Amniotic epithelial cell (primary cell): ENCODE measurements at places on chromosomes 1 and 21.
A peak's percentile ranks its signal among the peaks of the same experiment; 100 is the strongest.

DNA sequence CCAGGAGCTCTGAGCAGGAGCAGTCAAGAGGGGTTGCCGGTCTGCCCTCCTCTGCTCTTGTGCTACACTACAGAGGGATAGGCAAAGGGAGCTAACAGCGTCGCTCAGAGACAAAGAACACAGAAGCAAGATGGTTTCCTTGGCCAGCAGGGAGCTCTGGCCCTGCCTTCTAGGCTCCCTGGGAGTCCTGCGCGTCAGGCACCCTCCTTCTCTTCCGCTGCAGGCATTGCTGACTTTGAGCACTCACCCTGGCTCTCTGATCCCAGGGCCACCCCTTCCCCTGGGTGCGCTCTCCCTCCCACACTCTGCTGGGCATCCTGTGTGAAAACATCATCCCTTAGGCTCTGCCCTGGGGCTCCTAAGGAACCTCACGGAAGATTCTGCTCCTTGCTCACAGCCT is 489 bp downstream of the TNNI1 start:
- no peak for DNase-seq

GRCh38 chr1:228839656-228840055 is 104.4 kb downstream of the RHOU start:
- peak; percentile 31 for DNase-seq

DNA sequence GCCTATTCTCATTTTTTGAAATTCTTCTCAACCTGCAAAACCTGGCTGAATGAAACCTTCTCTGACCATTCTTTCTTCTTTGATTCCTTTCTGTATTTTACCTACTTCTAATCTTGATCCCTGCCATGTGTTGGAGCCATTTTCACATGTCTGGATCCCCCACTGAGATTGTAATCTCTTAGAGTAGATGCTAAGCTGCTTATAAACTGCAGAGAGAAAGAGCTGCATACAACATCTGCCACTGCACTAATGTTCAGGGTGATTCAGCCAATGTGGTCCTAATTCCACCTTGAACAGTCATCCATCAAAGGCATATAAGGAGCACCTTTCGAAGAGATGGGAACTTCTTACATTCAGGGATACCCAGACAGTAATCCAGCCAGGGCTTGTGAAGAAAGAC is 16.2 kb upstream of the DAB1 start:
- no peak for DNase-seq

GRCh38 chr1:166122873-166123466 is 43.8 kb downstream of the FAM78B start:
- no peak for DNase-seq

GRCh38 chr1:207839083-207839413 is 71.9 kb downstream of the CD34 start:
- DNase-seq, result no peak

DNA sequence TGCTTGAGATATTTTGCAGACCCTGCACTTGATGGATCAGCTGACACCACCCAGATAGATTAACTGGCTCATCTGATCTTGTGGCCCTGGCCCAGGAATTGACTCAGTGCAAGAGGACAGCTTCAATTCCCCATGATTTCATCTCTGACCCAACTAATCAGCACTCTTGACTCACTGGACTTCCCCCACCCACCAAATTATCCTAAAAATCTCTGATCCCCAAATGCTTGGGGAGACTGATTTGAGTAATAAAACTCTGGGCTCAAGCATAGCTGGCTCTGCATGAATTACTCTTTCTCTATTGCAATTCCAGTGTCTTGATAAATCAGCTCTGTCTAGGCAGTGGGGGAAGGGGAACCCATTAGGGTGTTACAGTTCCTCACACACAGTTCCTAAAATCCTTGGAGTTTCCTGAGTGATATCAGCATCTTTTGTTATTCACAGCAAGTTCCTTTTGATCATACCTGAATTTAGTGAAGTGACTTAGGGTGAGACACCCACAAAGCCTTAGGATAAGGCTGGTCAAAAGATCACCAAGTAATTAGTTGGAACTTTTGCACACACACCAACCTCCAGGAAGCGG is 104.2 kb downstream of the COP1 start:
- no peak for DNase-seq

- DNase-seq, result no peak
These were observed 18.0 kb upstream of the PRDM15 start for GRCh38 chr21:41897047-41897669.

DNA sequence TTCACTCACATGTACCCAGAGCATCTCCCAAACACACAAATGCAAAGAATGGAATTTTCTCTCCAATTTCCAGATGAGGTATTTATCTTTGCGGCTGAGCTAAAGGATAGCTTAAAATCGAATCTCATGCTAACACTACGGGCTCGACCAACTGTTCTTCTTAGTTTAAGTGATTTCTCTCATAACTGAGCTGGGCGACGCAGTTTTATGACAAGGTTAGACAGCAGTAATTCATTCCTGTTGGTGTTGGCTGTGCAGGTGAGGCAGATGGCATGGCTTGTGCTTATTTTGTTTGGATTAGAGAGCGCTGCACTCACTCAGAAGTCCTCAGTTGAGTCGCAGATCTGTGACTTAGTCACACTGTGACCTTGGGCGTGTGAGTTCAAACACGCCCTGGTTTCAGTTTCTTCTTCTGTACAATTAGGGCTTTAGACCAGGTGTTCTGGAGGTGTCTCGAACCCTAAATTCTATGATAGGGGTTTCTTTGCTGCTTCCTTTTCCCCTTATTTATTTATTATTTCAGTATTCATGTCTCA is 41.5 kb upstream of the MRPS6 start:
- DNase-seq, result no peak

DNA sequence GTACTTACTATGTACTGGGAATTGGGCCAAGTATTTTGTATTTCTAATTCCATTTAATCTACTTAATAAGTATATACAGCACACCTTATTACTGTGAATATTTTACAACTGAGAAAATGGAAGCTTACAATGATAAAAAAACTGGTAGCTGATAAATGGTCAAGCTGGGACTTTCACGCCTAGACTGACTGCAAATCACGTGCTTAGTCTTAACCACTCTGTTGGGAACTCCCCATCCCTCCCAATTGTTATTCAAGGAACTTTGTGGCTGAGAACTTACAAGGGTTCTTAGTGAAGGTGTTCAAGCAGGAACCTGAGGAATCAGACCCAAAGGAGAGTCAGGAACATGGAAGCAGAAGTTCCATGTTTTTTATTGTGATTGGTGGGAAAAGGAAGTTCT is 26.9 kb downstream of the CD84 start:
- DNase-seq, result no peak

DNA sequence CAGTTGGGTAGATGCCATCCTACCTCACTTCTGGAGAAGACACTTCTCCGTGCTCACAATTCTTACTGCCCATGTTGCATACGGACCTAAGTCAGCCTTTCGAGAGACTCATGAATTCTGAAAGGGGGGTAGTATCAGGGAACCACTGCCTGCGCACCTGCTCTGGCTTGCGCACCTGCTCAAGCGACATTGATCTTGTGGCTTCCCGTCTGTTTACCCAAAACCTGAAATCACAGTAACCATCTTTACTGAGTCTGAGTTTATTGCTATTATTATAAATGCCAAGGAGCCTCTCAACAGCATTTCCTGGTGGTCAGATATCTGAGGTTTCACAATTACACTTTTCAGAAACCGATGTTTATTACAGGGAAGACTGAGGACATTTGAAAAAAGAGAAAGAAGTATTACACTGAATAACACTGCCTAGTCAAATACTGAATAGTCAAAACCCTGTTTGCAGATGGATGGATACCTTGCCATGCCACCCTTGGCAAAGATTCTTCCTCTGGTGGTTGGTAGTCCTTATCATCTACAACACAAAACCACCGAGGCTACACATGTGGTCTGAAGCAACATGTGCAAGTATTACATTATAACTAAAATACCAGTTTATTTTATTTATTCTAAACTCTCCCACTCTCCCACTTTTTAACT is 208.7 kb downstream of the SIPA1L2 start:
- DNase-seq, result no peak

DNA sequence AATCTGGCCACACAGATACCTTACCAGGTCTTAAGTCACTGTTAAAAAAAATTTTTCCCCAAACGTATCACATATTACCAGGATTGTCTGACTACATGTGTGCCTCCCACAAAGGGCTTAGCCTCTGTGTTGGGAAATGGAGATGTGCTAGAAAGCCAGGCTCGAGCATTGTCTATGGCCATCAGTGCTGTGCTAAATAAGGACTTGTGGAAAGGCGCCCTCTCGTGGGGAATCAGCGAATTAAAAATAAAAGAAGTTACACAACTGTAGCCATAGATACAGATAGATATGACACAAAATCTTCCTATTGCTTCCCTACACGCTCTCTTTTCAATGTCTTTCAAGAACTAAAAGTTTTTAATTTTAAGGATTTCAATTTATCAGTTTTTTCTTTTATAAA is 47.5 kb upstream of the CRNN start:
- peak; percentile 67 for DNase-seq

DNA sequence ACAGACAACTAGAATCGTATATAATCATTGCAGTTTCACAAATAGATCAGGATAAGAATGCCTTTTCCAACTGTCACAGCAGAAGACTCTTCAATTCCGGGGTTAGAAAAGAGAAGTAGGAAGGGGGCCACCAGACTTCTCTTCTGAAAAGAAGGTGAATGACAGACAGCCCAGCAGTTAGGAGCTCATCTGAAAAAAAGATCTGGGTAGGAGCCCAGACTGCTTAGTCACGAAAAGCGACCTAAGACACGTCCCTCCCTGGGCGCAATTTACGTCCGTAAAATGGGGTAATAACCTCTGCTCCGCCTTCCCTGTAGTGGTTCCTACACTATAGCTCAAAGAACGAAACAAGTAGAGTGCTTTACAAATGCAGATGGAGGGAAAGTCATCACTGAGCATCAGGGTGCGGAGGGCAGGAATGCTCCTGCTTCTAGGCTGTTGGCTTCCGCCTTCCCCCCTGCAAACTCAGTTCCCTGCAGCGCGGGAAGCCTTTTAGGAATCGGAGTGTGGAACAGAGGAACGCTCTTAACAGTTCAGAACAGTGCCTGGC is 582 bp downstream of the ORC1 start:
- peak; percentile 71 for DNase-seq

GRCh38 chr1:91282695-91283420 is 121.8 kb downstream of the HFM1 start:
- peak; percentile 66 for DNase-seq

- peak; percentile 68 for DNase-seq
These were observed 11.0 kb downstream of the YIPF1 start for GRCh38 chr1:53878492-53879105.

GRCh38 chr1:182575540-182576149 is 13.4 kb downstream of the RNASEL start:
- DNase-seq, result peak; percentile 85

GRCh38 chr21:21230672-21231071 is 232.5 kb downstream of the NCAM2 start:
- peak; percentile 45 for DNase-seq

- DNase-seq, result peak; percentile 39
These were observed 1.2 kb downstream of the LAMC1 start for GRCh38 chr1:183024317-183025009.

DNA sequence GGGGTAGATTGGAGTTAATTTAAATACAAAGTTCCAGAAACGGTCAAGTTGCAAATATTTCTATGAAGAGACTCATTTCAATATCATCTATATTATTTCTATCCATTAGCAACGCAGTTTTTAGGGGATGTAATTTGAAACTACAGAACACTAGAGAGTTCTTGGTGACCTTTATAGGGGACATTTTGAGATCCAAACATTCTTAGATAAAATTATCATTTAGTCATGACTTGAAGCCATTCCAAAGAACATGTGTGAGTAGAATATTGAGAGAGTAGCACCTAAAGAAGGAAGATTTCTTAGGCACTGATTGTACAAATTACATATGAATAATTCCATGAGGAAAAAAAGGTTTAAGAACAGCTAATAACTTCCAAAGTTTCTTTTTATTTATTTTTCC is 19.0 kb downstream of the CHIA start:
- no peak for DNase-seq

DNA sequence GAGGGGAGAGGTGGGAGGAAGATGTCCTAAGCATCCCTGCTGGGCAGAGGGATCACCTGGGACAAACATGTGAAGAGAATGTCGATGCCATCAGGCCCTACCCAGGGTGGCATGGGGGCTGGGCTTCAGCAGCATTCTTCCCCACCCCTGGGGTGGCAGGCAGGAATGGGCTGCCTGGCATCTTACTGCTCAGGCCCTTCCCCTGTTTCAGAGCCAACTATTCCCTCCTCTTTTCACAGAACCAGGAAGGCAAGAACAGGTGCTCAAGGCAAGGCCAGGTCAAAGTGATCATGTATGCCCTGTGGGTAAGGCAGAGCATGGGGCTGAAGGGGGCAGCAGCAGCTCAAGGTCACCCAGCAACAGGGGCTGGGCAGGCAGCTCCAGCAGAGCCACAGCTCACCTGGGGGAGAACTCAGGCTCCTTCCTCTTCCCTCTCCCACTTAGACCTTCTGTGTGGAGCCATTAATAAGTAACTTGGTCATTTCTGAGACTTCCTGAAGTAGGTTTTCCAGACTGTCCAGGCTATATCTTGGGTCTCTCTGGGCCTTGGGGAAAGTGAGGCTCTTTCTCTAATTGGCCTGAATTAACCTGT is 56.4 kb downstream of the ELK4 start:
- no peak for DNase-seq

- DNase-seq, result no peak
These were observed 94.9 kb downstream of the MRPL39 start for GRCh38 chr21:25512095-25513081.

DNA sequence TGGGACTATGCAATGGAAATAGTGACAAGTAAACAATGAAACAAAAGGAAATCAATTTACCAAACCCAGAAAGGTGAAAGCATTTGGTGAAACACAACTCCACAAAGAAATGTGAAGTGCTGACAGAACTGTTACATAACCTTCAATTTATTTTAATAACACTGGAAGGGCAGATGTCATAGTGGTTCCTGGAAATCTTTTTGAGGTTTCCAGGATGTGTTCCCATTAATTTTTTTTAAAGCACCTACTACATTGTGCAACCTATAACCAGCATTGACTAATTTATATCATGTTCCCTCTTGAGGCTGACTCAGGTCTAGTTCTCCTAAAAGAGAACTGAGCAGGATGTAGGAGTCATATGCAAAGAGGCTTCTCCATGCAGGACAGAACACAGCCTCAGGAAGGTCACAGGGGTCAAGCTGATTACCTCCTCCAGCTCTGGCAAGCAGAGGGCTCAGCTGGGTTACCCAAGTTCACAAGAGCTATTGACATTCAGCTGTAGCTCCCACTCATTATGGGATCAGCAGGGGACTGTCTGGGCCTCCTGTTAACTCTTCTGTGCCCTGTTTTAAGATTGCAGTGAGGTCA is 157.1 kb upstream of the NRIP1 start:
- DNase-seq, result peak; percentile 98

DNA sequence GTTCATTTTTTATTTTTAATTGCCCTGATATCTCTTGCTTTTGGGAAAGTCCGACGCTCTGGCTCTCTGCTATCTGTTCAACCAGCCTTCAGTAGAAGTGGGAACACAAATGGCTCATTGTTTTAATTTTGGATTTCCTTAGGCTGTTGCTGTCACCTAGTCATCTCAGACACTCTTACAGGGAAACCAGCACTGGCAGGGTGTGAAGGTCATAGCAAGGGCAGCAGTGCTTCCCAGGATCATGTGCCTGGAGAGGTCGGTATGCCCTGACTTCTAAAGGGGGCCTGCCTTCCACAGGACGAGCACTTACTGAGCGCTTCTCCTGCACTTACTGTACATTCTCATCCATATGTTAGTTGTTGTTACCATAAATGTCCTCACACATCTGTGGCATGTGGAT is 224.2 kb downstream of the DISC1 start:
- no peak for DNase-seq

GRCh38 chr1:62841587-62842169 is 57.7 kb downstream of the ATG4C start:
- peak; percentile 58 for DNase-seq
